Stimulated activated CD8-positive, alpha-beta memory T cell treated with anti-CD3 and anti-CD28 coated beads, Interleukin-4, amount 100 ng/mL, for 4 hours (primary cell): ENCODE measurements at places on chromosomes 12 and 14.

- no peak for DNase-seq
These were observed 85.6 kb downstream of the CMKLR1 start for GRCh38 chr12:108253540-108253939.

DNA sequence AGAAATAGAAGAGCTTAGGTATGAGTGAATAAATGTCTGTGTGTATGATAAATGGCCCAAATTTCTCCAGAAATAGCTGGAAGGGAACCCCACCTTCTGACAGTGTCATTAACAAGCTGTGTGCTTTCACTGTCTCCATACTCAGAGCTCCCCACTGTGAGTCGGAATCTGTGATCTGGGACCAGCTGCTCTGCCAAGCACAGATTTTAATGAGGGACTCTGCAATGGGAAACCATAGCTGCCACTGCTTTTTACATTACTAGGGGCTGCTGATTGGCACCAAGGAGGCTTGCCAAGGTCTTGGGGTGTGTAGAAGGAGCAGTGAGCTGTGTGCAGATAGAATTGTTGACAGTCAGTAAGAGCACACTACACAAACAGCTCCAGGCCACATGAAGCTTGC is 244.2 kb upstream of the CCDC196 start:
- no peak for DNase-seq

GRCh38 chr14:31920989-31921650 is 156.0 kb upstream of the ARHGAP5 start:
- no peak for DNase-seq

DNA sequence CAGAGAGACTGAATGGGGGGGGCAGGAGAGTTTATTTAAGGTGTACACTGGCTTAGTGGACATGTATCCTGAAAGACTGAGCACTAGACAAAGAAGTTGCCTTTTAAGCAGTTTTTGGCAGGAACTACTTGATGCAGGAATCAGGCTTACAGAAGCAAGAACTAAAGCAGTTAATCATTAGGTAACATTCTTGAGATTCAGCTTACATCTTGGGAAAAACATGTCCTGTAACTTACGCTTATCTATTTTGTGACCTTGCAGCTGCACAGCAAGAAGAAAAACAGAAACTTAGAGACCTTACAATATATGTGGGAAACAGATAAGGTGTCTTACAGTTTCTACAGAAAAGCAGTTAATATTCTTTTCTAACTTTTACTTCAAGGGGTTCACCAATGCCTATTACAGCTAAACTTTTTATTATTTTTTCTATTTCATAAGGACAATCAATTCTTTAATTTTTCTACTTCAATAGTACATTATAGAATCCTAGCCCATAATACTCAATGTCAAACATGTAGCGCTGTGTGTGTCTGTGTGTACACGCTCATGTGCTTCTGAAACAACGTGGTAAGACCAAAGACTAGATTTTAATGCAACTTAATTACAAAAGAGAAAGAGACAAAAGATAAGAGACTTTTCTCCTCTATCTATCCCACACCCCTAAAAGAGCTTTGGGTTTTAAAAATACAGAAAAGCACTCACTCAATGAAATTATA is 276.9 kb downstream of the PRKD1 start:
- DNase-seq, result no peak

DNA sequence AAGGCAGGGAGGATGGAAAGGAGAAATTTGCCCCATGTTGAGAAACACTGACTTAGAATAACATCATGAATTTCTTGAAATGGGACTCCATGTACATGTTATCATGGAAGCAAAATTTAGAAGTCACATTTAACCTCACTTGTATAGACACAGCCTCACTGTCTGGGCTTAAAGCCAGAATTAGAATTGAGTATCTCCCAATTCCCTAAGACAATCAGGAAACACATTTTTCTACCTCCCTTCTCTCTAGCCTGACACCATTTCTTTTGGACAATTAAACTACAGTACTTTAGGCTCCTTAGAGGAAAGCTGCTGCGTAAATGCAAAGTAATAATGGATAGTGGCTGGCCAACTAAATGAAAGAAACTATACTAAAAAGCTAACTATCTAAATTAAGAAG is 795.5 kb downstream of the C12orf50 start:
- no peak for DNase-seq

GRCh38 chr12:118328486-118329330 is 44.0 kb downstream of the TAOK3 start:
- DNase-seq, result no peak
